GM04503 (cell line): ENCODE measurements at places on chromosomes 1 and 21.

DNA sequence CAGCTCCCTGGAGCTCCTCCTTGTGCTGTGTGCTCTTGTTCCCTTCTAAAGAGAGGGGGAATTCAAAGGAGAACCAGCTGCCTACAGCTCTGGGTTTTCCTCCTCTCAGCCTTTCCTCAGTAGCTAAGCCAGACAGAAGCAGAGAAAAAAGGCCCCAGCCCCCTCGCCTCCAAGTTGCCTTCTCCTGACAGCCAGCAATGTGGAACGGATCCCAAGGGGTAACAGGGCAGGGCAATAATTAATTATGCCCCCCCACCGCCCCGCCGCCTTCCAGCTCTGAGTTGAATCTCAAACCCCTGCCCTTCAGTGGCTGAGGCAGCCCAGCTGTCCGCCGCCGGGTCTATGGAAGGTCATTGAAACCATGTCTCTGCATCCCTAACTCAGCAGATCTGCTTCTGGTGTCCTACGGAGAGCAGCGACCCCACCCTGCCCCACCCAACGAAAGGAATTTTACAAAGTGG is 69.0 kb upstream of the GOLT1A start:
- no peak for DNase-seq

DNA sequence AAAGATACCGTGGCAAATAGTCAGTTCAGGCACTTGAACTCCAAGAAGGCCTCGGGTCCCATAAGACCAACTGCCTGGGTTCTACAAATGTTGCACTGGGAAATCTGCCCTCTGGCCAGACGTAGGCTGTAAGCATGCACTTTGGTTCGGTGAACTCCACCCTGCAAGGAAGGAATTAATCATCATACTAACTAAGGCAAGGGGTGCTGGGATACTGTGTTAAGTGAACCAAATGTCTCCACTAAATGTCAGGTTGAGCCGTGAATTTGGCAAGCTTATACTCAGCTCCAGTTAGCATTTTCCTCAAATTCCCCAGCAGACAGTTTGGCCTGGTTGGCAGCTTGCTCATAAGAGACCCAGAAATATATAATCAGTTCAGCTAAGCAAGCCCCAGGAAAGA is 385.9 kb downstream of the GPATCH2 start:
- DNase-seq: no peak

DNA sequence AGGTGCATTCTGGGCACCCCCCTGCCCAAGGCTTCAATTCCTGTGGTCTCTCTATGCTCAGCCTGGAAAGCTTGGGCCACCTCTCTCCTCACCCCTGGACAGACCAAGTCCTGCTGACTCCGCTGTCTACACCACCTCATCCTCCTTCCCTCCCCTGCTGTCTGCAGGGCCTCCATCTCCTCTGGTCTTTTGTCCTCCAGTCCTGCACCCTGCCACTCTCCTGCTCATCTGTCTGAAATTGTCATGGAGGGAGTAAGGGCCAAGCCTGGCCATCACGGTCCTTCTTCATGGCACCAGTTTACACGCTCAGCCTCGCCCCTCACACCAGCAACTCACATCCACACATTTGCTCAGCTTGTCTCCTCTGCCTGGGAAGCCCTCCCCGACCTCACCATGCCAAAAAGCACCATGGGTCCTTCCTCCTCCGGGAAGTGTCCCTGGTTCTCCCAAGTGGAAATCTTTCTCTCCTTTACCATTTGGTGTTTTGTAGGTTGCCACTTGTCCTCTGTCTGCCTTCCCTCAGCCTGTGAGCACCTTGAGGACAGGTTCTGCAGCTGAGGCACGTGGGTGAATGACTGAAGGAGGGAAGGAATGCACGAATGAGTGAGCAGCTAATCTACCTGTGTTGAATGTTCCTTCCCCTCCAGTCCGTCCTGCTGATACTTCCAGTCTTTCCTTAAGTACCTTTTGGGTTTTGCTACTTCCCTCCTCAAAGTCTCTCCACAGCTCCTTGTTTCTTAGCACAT is 2.1 kb upstream of the SLC2A1 start:
- DNase-seq: no peak

- DNase-seq: no peak
Measured at GRCh38 chr1:21547876-21548275, 38.7 kb downstream of the ALPL start.

GRCh38 chr1:199976496-199977144 is 50.9 kb upstream of the NR5A2 start:
- no peak for DNase-seq

- peak; percentile 87 for DNase-seq
Measured at GRCh38 chr1:168483539-168483938, 60.3 kb downstream of the XCL2 start.

DNA sequence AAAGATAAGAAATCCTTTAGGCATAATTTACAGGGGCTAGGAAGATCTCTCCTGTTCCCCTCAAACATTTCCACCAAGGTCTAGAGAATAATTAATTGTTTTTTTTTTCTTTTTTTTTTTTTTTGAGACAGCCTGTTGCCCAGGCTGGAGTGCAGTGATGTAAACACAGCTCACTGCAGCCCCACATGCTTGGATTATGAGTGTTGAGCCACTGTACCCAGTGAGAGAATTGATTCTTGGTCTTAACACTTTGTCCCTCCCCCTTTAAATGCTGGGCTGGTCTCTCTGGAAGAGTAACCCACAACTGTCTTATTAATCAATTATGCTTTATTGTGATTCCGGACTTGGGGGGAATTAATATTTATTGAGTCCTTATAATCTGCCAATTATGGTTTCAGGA is 33.4 kb downstream of the ATF3 start:
- DNase-seq: no peak

DNA sequence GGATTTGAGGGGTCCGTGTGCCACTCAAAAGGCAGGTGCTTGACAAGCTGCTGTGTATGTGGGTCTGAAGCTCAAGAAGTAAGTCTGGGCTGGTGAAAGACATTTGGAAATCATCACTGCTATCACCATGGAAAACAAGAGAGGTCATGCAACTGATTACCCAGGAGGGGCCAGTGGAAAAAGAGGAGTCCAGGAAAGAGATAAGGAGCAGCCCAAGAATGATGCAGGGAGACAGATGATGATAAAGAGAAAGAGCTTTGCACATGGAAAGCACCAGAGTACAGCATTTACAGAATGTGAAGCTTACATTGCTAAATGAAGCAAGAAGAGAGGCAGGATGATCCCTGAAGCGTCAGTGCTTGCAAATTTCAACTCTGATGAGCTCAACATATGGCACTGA is 203.2 kb downstream of the SETD4 start:
- DNase-seq: no peak

GRCh38 chr1:41340655-41341364 is 20.4 kb upstream of the FOXO6 start:
- no peak for DNase-seq

DNA sequence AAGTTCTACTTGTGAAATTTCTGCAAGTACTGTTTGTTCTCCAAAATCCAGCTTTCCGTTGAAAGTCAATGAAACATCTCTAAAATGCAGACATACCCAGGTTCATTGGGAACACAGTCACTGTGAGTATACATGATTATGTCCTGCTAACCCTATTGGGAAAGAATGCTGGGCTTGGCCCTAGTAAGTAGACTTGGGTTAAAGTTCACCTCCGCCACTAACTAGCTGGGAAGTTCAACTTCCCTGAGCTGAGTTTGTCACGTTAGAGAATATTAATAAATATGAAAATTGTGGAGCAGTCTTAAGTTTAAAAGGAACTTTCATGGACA is 10.5 kb upstream of the PGD start:
- DNase-seq: no peak
